Activated T-cell treated with anti-CD3 and anti-CD28 coated beads, Interleukin-2, amount 50 U/mL, for 72 hours (primary cell): ENCODE measurements at places on chromosomes 7 and 10. TPM values are rescaled to one million over a fixed set of nuclear protein-coding genes. Genes with fewer than 3 reads are reported as not detected.

- DNase-seq = no peak
Observed at GRCh38 chr7:153107826-153108225, 348.3 kb downstream of the ACTR3B start.

The AMPH gene
- 0.53 TPM for total RNA-seq

DNA sequence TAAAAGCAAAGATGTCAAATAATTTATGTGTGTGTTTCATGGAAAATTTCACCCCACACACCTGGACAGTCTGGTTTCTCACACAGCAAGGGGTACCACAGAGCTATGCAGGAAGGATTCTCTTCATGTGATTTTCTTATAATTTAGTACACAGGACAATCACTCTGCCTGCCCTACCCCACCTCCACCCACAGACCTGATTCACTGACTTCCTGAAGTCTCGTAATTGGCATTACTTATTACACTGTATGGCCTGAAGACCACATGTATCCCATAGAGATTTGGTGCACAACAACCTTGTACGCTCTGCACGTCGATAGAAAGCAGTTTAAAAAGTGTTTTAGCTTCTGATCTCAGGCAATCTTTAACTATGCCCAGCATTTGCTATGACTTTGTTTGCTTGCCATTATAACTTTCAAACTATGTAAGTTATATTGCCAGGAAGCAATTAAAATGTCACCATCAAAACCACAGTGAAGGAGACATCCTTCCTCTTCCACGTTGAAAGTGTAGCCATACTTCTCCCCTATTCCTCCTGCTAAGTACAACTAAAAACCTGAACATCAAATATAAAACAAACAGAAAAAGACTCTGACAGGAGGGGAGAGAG is 279.4 kb upstream of the IMMP2L start:
- no peak for DNase-seq

The NOS3 gene
- total RNA-seq = 6.8 TPM

The EPDR1 gene
- 1.7 TPM for total RNA-seq

The TRIM73 gene
- total RNA-seq = 12.1 TPM

- DNase-seq = no peak
Observed at GRCh38 chr7:147308539-147308938, 1191.9 kb downstream of the CNTNAP2 start.

DNA sequence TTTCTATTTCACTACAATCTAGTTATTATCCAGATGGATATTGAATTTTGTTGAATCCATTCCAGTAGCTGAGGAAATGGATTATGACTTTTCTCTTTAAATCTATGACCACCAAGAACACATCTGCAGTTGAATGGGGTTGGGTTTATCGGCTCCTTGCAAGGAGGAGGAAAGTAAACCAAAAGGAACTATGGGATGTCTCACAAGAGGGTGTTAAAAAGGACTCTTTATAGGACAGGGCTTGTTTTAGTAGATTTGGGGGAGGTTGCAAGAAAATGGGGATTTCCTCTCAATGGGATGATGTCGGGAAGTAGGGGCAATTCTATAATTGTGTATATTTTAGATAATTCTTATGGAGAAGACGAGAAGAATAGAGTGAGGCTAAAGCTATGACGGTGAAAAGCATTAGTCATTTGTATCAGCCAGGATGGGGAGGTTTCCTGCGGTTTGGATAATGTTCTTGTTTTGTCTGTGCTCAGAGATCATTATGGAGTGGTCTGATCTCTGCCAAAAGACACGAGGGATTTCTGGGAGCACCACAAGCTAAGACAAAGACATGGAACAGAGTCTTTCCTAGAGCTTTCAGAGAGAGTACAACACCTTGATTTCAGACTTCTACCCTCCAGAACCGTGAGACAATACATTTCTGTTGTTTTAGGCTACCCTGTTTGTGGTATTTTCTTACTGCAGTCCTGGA is 5.3 kb upstream of the LRRC61 start:
- no peak for DNase-seq

- no peak for DNase-seq
Observed at GRCh38 chr7:26390016-26390415, 98.4 kb downstream of the SNX10 start.

DNA sequence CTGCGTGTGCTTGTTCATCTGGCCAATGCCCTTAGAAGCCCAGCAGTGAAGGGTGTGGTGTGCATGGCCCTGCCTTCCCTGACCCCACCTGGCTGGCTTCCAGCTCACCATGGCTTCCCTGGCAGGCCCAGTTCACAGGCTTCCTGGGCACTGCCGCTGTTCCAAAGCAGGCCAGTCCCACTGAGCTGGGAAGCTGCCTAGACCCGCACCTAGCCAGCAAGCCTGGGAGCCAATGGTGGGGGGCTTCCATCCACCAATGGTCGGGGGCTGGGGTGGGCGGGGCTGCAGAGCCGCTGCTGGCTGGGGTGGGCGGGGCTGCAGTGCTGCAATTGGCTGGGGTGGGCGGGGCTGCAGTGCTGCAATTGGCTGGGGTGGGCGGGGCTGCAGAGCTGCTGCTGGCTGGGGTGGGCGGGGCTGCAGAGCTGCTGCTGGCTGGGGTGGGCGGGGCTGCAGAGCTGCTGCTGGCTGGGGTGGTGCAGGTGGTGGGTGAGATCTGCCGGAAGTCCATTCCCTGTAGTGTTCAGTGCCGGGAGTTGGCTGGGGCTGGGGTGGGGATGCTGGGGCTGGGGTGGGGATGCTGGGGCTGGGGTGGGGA is 12.4 kb downstream of the CALY start:
- DNase-seq = peak; percentile 68

GRCh38 chr10:77207828-77208185 is 429.8 kb downstream of the KCNMA1 start:
- no peak for DNase-seq

GRCh38 chr10:89744026-89744425 is 42.6 kb downstream of the KIF20B start:
- no peak for DNase-seq

The FBXL13 gene
- total RNA-seq = 1.0 TPM

The LMOD2 gene
- not detected for total RNA-seq

GRCh38 chr7:137462074-137462715 is 118.7 kb upstream of the PTN start:
- DNase-seq = no peak

DNA sequence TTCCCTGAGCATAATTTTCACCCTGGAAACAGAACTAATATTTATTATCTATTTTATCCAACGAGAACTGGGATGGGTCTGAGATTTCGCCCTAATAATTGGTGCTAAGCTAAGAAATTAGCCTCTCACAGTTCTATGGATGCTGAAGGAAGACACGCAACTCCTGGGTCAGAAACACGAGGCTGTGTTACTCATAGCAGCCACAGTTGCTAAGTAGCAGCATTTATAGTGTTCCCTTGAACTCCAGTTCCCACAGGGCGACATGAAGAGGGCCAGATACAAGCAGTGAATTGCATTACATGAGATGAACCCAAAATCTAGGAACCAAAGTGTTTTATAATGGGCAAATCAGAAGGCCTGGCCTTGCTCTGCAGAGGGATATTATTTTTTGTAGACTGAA is 109.8 kb upstream of the AGR3 start:
- DNase-seq = no peak

The MKI67 gene
- total RNA-seq = 217 TPM

- DNase-seq = no peak
Observed at GRCh38 chr7:135768064-135768463, 19.5 kb upstream of the FAM180A start.

- DNase-seq = no peak
Observed at GRCh38 chr10:4850397-4850796, 24.4 kb downstream of the AKR1E2 start.

DNA sequence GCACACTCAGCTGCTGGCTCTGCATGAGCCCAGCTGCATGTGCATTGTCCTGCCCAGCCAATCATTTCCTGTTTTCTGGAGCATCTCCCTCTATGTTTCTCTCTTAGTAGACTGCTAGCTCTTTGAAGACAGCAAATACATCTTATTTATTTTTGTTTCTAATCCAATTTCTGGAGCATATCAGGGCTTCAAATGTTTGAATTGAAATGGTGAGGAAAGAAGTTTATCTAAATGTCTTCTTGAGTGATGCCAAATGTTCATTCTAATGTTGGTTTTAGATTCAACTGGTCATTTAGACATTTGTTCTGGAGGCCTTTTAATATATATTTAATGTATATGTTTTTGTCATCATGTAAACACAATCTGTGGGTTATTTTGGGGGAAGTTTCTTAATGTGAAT is 141.9 kb downstream of the DNAJB9 start:
- DNase-seq = no peak
